Liver (tissue), 10 donors: ENCODE measurements at places on chromosomes 12 and 14.

DNA sequence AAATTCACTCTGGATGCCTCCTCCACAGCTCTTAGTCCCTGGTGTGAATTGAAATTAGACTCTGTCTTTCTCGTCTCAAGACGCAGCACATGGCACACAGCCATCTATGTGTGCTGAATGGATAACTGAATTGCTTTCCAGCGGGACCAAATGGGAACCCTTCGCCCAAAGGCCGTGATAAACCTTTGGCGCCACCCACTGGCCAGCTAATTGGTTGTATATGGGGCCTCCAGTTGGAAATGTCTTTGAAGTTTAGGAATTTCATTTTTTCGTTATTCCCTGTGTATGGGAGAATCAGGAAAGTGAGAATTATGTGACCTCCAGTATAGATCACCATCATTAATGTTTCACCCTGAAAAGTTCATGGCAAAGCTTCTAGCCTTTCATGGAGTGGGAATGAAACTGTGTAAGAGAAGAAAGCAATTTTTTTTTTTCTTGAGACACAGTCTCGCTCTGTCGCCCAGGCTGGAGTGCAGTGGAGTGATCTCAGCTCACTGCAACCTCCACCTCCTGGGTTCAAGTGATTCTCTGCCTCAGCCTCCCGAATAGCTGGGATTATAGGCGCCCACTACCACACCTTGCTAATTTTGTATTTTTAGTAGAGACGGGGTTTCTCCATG, 9.8 kb upstream of the HSP90AA1 start:
- peak; percentile 87 for DNase-seq

DNA sequence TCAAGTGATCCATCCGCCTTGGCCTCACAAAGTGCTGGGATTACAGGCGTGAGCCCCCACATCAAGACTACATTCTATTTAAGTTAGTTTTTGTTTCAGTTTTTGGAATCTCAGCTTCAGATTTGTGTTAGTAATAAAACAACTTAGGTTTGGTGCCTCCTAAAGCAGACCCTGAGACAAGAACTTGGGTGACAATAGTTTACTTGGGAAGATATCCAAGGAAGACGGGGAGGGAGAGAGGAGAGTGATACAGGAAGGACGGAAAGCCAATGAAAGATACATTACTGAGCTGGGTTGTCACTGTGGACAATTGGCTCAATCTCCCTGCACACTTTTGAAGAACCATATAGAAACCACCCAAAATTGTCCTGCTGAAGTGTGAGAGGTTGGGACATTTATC, 22.6 kb upstream of the PTGR2 start:
- no peak for DNase-seq

- no peak for DNase-seq
Observed at GRCh38 chr14:101654051-101654450, 92.8 kb downstream of the DIO3 start.

GRCh38 chr12:101298426-101298825, 18.5 kb downstream of the UTP20 start:
- DNase-seq = no peak

GRCh38 chr12:115402443-115403180, 718.6 kb upstream of the TBX3 start:
- no peak for DNase-seq

- DNase-seq = no peak
Observed at GRCh38 chr14:46581036-46581671, 70.4 kb downstream of the RPL10L start.

DNA sequence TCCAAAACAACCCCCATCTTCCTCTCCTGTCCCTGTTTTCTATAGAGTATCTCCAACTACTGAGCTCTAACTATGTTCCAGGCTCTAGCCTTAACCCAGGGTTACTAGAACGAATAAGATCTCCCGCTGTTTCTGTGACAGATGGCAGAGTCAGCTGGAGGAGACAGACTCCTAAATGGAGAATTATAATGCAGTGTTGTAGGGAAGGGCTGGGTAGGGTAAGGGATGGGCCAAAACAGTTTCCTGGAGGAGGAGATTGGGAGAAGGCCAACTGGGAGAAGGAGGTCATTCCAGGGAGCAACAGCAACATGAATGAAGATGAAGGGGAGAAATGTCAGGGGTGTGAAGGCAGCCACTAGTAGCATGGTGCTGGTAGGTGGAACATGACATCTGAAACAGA, 73.4 kb upstream of the ANO4 start:
- no peak for DNase-seq

DNA sequence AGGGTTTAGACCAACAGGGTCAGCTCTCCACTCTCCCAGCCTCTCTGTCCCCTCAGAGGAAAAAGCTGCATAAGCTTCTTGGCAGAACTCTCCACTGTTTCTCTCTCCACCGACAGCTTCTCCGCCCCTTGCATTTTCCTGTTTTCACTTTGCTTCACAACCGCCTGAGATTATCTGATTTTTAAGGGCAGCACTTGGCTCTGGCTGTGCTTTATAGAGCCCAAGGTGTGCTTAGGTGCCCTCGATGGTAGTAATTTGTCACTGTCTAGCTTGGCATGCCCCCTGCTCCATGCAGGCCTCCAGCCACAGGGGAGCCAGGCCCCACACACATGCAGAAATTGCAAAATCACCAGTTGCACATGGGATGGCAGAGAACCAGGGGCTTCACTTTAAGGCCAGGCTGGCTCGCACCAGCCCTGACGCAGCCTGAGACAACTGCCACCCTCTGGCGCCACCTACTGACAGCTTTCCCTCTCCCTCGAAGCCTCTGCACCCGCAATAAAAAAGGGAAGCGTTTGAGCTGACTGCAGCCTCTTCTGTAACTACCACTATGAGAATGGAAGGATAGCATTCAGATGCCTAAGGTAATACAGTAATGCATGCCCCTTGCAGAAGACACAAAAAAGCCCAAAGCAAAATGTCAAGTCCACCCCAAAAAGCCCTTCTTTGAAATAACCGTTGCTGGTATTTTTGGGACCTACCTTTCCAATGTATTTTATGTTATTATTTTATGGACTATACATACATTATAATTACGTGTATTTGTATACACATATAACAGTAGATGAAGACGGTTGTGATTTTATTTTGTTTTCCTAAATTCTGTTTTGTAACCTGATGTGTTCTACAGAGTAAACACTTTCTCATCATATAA, 32.0 kb upstream of the RIMBP2 start:
- peak; percentile 82 for DNase-seq

DNA sequence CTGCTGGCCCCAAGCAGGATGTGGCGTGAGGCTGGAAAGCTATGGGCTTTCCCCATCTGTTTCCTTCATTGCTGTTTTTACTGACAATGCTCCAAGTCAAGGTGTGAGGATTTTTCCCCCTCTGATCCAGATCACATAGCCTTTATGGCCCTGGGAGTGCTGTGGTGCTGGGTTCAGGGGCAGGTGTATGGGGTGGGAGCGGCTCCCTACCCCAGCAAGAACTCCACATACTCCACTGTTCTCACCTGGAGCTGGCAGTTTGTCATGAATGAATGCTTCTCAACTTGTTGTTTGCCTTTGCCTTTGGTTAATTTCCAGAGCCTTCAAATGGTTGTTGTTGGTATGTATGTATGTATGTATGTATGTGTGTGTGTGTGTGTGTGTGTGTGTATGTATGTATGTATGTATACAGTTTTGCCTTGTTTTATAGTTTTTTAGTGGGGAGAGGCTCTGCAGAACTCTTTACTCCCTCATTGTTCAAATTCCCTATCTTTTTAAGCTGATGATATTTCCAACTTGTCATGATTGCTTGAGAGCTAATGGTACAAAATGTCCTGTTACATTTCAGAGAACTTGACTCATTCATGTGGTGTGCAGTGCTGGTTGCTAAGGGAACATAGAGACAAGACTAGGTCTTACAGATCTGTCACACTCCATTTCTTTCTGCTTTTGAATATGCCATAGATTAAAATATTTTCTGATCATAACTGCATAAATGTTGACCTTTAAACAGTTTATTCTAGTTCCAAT, 36.6 kb upstream of the ASPG start:
- DNase-seq = no peak

- DNase-seq = no peak
Observed at GRCh38 chr12:120960657-120961056, 17.7 kb upstream of the HNF1A start.

GRCh38 chr14:65173973-65174693, 71.8 kb upstream of the MAX start:
- no peak for DNase-seq

- no peak for DNase-seq
Observed at GRCh38 chr14:74478996-74479635, 14.0 kb downstream of the NPC2 start.

- no peak for DNase-seq
Observed at GRCh38 chr14:95043732-95044462, 113.4 kb downstream of the DICER1 start.

DNA sequence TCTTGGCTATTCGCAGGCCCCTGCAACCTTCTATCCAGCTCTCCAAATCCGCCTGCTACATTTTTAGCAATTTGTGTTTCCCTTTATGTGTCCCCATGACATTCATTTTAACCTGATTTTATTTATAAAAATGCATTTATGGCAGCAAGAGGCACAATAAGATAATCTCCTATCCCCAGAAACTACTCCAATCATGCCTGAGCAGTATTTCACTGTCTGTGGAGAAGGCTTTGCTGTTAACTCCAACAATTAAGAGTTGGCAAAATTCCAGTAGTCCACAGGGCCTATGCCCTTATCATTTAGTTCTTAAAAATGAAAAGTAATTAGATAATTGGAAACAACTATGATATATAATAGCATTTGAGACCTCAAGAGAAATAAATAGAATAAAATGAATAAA, 462.4 kb downstream of the TRHDE start:
- no peak for DNase-seq

GRCh38 chr12:24791622-24792021, 157.3 kb downstream of the BCAT1 start:
- no peak for DNase-seq

DNA sequence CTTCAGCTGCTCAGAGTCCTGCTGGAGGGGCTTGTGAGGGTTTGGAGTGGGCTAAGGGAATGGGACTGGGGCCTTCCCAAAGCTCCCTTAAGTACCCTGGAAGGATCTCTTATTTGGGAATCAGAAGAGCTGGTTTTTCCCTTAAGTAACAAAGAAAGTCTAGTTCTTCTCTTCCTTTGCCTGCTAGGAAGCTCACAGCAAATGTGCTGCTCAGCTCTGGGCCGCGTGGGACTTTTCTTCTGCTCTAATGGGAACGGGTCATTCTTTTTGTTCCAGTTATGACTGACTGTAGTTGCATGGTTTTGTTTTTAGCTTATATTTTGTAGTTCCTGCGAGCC, 6.0 kb downstream of the KIF26A start:
- no peak for DNase-seq

- no peak for DNase-seq
Observed at GRCh38 chr12:131002216-131002631, 48.5 kb downstream of the ADGRD1 start.

- no peak for DNase-seq
Observed at GRCh38 chr12:98355322-98355721, 160.1 kb upstream of the TMPO start.

- DNase-seq = no peak
Observed at GRCh38 chr14:95460647-95461478, 55.6 kb downstream of the SYNE3 start.

- no peak for DNase-seq
Observed at GRCh38 chr14:89325959-89326358, 91.1 kb downstream of the FOXN3 start.
